Karpas-422 (cell line): ENCODE measurements at places on chromosomes 12 and 14. TPM values are rescaled to one million over a fixed set of nuclear protein-coding genes. Genes with fewer than 3 reads are reported as not detected.

Gene SLC5A8
- not detected in 2 replicates for total RNA-seq

Gene DPY19L2
- total RNA-seq: not detected in 2 replicates

Gene STYK1
- total RNA-seq: not detected in 2 replicates

Gene CD27
- 155 and 203 TPM in 2 replicates for total RNA-seq

Gene GUCY2C
- total RNA-seq: 0.07 and 0.48 TPM in 2 replicates

Gene HPD
- not detected in 2 replicates for total RNA-seq
